Left lung (tissue), 14 donors: ENCODE measurements at places on chromosomes 12 and 14. TPM values are rescaled to one million over a fixed set of nuclear protein-coding genes. Genes with fewer than 3 reads are reported as not detected.

GRCh38 chr14:74675219-74675618 is 37.7 kb downstream of the AREL1 start:
- no peaks in the 10 kb centered on the region for H3K4me1 ChIP-seq
- no peak for DNase-seq
- H3K27ac ChIP-seq: no peak overlapping the region
- no peak overlapping the region for H3K4me3 ChIP-seq
- H3K27me3 ChIP-seq: no peaks in the 10 kb centered on the region

Gene TAS2R42
- not detected for total RNA-seq

GRCh38 chr14:95260537-95261361 is 59.0 kb downstream of the CLMN start:
- no peaks in the 10 kb centered on the region for H3K27me3 ChIP-seq
- peaks cover 15% of the 10 kb centered on the region for H3K4me1 ChIP-seq
- DNase-seq: no peak
- H3K4me3 ChIP-seq: no peak overlapping the region

DNA sequence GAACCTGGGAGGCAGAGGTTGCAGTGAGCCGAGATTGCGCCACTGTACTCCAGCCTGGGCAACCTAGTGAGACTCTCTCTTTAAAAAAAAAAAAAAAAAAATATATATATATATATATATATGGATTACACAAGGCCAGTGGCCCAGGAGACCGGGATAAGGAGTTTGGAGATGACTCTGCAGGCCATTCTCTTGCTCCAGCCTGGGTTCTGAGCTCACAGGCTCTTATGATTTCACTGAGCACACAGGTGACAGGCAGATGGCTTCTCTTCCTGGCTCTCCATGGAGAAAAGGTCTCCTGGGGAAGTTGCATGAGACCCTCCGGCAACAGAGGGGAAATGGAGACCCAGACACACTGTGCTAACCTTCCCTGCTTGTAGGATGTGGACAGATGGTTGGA is 98.7 kb upstream of the VASH1 start:
- no peaks in the 10 kb centered on the region for H3K36me3 ChIP-seq
- H3K27ac ChIP-seq: no peak overlapping the region
- DNase-seq: no peak
- no peaks in the 10 kb centered on the region for H3K27me3 ChIP-seq

GRCh38 chr12:6104842-6105241 is 19.6 kb downstream of the VWF start:
- DNase-seq: no peak
- no peak overlapping the region for H3K27ac ChIP-seq
- H3K4me3 ChIP-seq: no peak overlapping the region
- no peaks in the 10 kb centered on the region for H3K27me3 ChIP-seq
- no peaks in the 10 kb centered on the region for H3K4me1 ChIP-seq

GRCh38 chr12:49364989-49365388 is 2.3 kb upstream of the SPATS2 start:
- H3K4me1 ChIP-seq: peaks cover 25% of the 10 kb centered on the region
- no peak for DNase-seq

DNA sequence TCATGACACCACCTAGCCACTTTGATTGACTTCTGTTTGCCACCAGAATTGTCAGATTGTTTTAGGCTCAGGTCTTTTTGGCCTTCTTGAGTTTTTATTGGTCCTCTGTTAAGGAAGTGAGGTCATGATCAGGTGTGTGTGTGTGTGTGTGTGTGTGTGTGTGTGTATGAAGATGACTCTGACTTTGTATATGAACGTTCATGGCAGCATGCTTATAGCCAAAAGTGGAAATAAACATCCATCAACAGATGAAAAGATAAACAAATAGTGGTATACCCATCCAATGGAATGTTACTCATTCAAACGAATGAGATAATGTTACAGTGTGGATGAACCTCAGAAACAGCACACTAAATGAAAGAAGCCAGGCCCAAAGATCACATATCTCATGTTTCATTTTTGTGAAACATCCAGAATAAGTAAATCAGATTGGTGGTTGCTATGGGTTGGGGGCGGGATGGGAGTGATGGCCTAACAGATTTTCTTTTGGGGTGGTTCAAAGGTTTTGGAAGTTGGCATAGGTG is 258.6 kb downstream of the KTN1 start:
- H3K36me3 ChIP-seq: no peaks in the 10 kb centered on the region
- H3K4me3 ChIP-seq: no peak overlapping the region
- no peak overlapping the region for H3K27ac ChIP-seq
- DNase-seq: no peak
- H3K27me3 ChIP-seq: no peaks in the 10 kb centered on the region

GRCh38 chr14:93953263-93953662 is 23.1 kb downstream of the ASB2 start:
- H3K36me3 ChIP-seq: no peaks in the 10 kb centered on the region
- no peak overlapping the region for H3K4me3 ChIP-seq
- no peak overlapping the region for H3K27ac ChIP-seq
- peak; percentile 34 for DNase-seq
- peaks cover 7% of the 10 kb centered on the region for H3K27me3 ChIP-seq

Gene ACRBP
- total RNA-seq: 4.9 TPM

Gene ANKRD9
- total RNA-seq: 32.3 TPM

GRCh38 chr12:128811806-128812205 is 12.0 kb downstream of the SLC15A4 start:
- DNase-seq: no peak
- H3K27me3 ChIP-seq: no peaks in the 10 kb centered on the region
- H3K36me3 ChIP-seq: no peaks in the 10 kb centered on the region
- H3K27ac ChIP-seq: no peak overlapping the region

DNA sequence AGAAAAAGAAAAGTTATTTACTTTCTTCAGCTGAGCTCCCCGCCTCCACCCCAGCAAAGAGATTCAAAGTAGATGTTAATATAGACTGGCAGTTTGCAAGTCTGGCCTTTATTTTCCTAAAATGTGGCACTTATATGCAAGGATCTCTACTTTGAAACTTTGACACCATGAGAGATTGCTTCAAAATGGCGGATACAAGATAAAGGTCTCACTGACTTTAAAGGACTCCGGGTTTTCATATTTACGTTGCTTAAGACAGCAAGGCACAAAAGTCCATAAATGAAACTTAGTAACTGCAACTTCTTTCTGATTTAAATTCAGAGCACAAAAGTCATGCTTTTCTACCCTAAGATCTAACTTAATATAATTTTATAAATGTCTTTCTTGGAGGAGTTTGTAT is 3.5 kb downstream of the OTX2 start:
- H3K4me1 ChIP-seq: peaks cover 2% of the 10 kb centered on the region
- no peak for DNase-seq
- H3K27ac ChIP-seq: no peak overlapping the region
- peaks cover 96% of the 10 kb centered on the region for H3K27me3 ChIP-seq
- no peaks in the 10 kb centered on the region for H3K36me3 ChIP-seq

DNA sequence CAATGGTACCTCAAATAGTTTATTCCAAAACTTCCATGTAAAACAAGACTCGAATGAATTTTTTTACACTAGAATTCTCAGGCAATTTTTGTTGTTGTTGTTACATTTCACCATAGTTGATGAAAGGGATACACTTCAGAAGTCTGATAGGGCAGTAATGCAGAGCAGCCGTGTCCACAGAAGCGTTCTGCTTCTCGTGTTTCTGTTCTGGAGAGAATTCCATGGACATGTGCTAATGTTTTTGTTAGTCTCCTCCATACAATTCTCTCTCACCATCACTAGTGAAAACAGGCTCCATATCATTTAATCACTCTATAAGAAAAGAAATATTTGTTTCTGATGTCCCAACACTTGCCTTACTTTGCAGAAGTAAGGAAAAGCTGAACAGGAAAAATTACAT is 606.1 kb downstream of the SLC16A7 start:
- no peaks in the 10 kb centered on the region for H3K4me1 ChIP-seq
- no peaks in the 10 kb centered on the region for H3K27me3 ChIP-seq
- H3K4me3 ChIP-seq: no peak overlapping the region
- no peaks in the 10 kb centered on the region for H3K36me3 ChIP-seq

DNA sequence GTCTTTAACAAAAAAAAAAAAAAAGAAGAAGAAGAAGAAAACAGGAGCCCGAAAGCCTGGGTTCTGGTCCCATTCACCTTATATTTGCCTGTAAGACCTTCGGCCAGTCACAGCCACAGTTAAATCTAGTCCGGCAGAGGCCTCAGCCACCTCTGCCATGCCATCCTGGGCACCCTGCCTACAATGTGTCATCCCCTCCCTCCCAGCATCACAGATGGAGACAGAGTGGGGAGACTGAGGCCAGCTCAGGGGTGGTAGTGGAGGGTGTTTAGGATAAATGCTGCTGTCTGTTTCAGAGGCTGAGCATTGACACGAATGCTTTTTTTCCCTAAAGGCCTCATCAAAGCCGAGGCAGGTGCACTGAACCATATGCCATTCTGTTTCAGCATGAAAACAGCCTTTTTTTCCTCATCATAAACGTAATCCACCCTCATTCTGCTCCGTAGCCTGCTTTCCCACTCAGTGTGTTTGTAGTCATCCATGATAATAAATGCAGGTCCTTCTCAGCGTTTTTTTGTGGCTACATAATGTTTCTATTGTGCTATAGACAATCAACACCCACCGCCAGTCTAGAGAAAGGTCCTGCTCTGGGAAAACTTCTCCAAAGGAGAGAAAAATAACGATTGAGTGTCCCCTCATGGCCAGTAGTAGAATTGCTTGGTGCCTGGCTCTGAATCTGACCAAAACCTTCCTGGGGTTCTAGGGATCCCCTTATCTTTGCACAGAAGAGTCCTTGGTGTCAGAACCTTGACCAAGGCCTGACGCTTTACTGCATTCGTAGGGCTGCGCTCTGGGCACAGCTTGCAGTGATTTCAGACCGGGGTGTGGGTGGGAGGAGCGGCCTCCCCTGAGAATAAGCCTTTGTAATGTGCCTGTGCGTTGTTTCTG is 41.1 kb upstream of the TSPAN9 start:
- no peaks in the 10 kb centered on the region for H3K27me3 ChIP-seq
- H3K27ac ChIP-seq: no peak overlapping the region
- H3K4me1 ChIP-seq: no peaks in the 10 kb centered on the region
- no peak overlapping the region for H3K4me3 ChIP-seq
- no peak for DNase-seq
- H3K36me3 ChIP-seq: peaks cover 46% of the 10 kb centered on the region

Gene SPRYD3
- total RNA-seq: 36.4 TPM

Gene GUCY2C
- total RNA-seq: not detected

- no peaks in the 10 kb centered on the region for H3K36me3 ChIP-seq
- no peak overlapping the region for H3K27ac ChIP-seq
- no peaks in the 10 kb centered on the region for H3K4me1 ChIP-seq
- DNase-seq: no peak
- no peaks in the 10 kb centered on the region for H3K27me3 ChIP-seq
Observed at GRCh38 chr12:44369998-44370397, 506.1 kb downstream of the NELL2 start.

Gene KRT77
- not detected for total RNA-seq

DNA sequence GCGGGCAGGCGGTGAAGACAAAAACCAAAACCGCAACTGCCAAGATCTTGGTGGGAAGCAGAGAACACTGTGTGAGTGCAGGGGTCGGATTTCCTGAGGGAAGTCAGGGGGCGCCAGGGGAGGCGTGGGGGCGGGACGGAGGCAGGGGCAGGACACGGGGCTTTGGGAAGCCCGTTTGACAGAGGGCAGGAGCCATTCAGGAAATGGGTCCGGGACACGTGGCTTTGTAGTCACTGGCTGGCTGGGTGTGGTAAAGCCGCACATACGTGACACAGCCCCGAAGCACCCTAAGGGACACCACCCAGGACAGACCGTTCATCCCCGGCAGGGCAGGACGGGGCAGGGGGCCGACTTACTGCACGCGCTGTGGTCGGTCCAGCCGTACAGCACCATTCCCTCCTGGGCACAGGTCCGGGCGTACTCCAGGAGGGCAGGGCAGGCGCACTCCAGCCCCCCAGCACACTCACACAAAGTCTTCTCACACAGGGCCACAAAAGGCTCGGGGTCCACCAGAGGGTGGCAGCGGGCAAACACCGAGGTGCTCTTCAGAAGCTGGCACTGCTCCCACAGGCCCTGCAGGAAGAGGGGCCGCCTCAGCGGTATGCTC is 49.4 kb downstream of the VWF start:
- peak overlapping the region; percentile 17 for H3K27ac ChIP-seq
- H3K4me1 ChIP-seq: peaks cover 7% of the 10 kb centered on the region
- H3K36me3 ChIP-seq: no peaks in the 10 kb centered on the region
- DNase-seq: peak; percentile 81

DNA sequence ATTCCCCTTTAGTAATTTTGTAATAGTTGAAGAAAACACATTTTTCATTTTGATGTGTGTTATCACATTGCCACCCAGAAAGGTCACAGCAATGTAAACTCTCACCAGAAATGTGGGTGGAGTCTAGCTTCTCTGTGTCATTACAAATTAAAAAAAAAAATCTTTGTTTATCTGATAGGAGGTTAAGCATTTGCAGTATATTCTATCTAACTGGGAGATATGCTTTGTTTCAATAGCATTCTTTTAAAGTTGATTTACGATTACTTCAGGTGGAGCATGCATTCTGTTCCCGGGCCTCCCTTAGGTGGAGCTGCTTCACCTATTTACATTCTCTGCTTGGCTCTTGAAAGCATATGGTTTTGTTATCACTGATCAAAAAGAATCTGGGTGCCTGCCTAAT is 7.8 kb downstream of the ADIPOR2 start:
- H3K27me3 ChIP-seq: no peaks in the 10 kb centered on the region
- no peak overlapping the region for H3K4me3 ChIP-seq
- H3K4me1 ChIP-seq: peaks cover 82% of the 10 kb centered on the region
- no peak overlapping the region for H3K27ac ChIP-seq
- H3K36me3 ChIP-seq: no peaks in the 10 kb centered on the region

GRCh38 chr12:109134186-109134917 is 18.0 kb downstream of the ACACB start:
- H3K4me3 ChIP-seq: no peak overlapping the region
- H3K27me3 ChIP-seq: no peaks in the 10 kb centered on the region
- no peak for DNase-seq
- H3K36me3 ChIP-seq: no peaks in the 10 kb centered on the region

Gene PLEKHD1
- total RNA-seq: 0.16 TPM

DNA sequence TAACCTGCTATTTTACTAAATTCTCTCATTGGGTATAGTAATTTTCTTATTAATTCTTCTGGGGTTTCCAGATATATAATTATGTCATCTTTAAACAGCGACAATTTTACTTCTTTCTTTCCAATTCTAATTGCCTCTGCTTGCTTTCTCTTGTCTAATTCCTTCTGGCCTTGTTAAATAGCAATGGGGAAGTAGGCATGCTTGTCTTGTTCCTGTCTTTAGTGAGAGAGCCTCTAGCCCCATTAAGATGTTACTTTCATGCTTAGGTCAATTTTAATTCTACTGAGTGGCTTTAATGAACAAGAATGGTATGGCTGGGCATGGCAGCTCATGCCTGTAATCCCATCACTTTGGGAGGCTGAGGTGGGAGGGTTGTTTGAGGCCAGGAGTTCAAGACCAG is 31.7 kb downstream of the LRTM2 start:
- H3K36me3 ChIP-seq: no peaks in the 10 kb centered on the region
- H3K4me3 ChIP-seq: no peak overlapping the region
- H3K27me3 ChIP-seq: no peaks in the 10 kb centered on the region
- H3K4me1 ChIP-seq: no peaks in the 10 kb centered on the region
